ENCODE measurements at places on chromosomes 6 and 20. TPM values are rescaled to one million over a fixed set of nuclear protein-coding genes. Genes with fewer than 3 reads are reported as not detected.

DNA sequence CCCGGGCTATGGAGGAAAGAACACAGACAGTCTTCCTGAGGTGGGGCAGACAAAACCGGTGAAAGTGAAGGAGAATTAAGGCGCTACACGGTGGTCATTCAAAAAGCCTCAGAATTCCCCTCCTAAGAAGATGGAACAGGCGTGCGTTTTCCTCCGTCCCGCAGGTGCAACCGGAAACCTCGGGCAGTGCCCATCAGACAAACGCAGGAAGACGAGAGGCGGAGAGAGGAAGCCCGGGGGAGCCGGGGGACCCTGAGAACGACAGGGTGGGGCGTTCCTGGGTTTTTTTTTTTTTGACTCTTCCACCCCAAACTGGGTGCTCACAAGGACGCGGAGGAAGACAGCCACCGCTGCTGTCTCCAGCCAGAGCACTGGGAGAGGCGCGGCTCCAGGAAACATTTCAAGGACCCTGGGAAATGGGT, 25.4 kb downstream of the TTLL2 start:
- no peaks in the 10 kb centered on the region for H3K36me3 ChIP-seq
- H3K27me3 ChIP-seq = peaks cover 3% of the 10 kb centered on the region
- DNase-seq = peak; percentile 10
- H3K4me1 ChIP-seq = peaks cover 6% of the 10 kb centered on the region
- H3K4me3 ChIP-seq = no peak overlapping the region
- H3K27ac ChIP-seq = no peak overlapping the region

DNA sequence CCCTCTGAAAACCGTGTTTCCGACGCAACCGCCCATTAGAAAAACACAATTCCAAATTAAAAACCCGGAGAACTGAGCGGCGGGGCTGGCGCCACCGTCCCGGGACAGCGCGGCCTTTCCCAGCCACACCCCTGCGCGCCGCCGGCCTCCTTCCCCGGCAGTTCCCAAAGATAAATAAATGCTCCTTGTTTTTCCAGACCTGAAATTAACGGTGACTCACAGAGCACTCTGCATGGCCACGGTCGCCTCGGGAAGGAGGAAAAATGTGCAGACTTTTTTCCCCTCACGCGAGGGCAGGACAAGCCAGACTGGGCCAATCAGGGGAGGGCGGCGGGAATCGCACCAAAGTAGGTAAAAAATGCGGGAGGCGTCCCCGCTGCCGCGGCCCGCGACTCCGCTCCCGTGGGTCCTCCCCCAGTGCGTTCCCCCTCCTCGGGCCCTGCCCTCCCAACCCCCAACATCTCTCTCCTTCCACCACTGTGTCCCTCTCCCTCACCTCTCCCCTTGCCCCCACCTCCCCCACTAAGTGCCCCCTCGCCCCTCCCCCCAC, 828 bp upstream of the DSTN start:
- H3K36me3 ChIP-seq = no peaks in the 10 kb centered on the region
- peak overlapping the region; percentile 99 for H3K4me3 ChIP-seq
- H3K27me3 ChIP-seq = no peaks in the 10 kb centered on the region
- peak overlapping the region; percentile 100 for H3K27ac ChIP-seq
- H3K4me1 ChIP-seq = peaks cover 26% of the 10 kb centered on the region

DNA sequence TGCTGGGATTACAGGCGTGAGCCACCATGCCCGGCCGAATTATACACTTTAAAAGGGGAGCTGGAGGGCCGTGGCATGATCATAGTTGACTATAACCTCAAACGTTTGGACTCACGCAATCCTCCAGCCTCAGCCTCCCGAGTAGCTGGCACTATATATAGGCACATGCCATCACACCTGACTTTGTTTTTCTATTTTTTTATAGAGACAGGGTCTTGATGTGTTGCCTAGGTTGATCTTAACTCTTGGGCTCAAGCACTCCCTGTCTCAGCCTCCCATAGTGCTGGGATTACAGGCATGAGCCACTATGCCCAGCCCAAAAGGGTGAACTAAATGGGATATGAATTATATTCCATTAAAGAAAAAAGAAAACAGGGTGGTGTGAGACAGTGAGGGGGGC, 7.8 kb downstream of the PTGIS start:
- no peak for DNase-seq
- no peaks in the 10 kb centered on the region for H3K27me3 ChIP-seq
- H3K36me3 ChIP-seq = no peaks in the 10 kb centered on the region
- H3K27ac ChIP-seq = peak overlapping the region; percentile 65
- peaks cover 17% of the 10 kb centered on the region for H3K4me1 ChIP-seq

DNA sequence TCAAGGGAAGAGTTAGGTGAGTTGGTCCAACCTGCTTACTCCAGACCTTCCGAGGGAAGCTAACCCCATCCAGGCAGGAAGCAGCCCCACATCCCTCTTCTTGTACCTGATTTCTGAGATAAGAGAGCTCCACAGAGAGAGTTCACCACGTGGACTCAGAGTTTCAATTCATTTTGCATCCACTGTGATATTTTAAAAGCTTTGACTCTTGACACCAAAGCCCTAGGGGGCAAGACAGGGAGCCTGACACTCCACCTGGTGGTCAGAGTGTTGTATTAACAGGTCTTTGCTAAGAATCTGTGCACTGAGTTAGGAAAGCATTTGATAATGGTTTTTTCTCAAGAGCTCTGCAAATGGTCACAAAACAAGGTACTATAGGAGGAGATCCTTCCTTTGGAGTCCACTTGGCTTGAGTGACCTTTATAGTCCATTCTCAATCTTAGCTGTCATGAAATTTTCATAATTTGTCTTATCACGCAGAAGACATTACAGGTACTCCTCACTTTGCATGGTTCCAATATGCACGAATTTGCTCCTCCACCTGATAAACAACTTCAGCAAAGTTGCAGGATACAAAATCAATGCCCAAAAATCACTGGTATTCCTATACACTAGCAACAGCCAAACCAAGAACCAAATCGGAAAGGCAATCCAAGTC, 56.2 kb upstream of the RIPOR2 start:
- H3K36me3 ChIP-seq = no peaks in the 10 kb centered on the region
- H3K4me1 ChIP-seq = peaks cover 4% of the 10 kb centered on the region
- no peak overlapping the region for H3K27ac ChIP-seq
- DNase-seq = peak; percentile 48

DNA sequence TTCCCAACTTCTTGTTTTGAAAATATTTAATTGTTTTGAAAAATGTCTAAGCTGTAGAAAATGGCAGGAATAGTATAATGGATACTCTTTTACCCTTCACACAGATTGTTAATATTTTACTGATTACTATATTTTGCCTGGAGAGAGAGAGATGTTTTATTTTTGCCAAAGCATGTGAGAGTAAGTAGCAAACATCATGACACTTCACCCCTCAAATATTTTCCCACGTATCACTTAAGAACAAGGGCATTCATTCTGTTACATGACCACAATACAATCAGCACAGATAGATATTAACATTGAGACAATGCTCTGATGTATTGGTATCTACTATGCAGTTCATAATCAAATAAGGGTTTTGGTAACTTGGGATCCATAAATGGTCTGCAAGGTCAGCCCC, 116.5 kb downstream of the CCDC170 start:
- H3K27me3 ChIP-seq = no peaks in the 10 kb centered on the region
- no peaks in the 10 kb centered on the region for H3K36me3 ChIP-seq
- no peaks in the 10 kb centered on the region for H3K4me1 ChIP-seq
- no peak overlapping the region for H3K27ac ChIP-seq
- H3K4me3 ChIP-seq = no peak overlapping the region
- no peak for DNase-seq

DNA sequence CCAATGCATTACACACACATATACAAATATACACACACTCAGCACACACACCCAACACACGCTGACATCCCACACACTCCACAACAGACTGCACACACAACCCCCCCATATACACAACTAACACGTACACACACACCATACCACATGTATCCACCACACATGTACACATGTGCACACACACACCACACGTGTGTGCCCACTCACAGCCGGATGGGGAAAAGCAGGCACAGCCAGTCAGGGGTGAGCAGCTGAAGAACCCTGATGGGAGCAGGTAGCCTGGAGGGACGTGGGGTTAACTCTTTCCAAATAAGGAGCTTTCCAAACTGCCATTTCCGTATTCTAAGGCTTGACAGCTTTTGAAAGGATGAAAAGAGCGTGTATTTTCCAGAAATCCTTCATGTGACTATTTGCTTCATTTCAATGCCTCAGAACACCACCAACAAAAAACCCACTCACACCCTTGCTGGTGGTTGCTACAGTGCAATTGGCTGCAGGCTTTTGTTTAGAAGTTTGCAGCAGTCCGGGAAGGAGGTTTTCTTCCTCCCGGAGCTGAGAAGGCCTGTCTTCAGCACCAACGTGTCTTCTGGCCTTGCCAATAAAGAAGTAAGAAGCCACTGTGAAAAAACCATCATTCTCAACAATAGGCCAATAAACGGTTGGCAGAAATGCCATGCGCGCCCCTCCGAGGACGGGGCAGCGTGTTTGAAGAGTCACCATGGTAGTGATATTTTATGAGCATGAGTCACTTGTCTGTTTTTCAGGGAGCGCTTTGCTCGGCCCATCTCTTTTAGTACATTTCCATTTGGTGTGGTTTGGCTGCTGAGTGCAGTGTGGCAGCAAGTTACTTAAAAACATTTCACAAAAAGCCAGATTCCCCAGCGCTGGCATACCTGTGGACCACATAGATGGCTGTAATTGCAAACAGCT, 131.3 kb upstream of the GMDS start:
- H3K27ac ChIP-seq = no peak overlapping the region
- no peaks in the 10 kb centered on the region for H3K36me3 ChIP-seq
- no peak overlapping the region for H3K4me3 ChIP-seq
- no peaks in the 10 kb centered on the region for H3K4me1 ChIP-seq

DNA sequence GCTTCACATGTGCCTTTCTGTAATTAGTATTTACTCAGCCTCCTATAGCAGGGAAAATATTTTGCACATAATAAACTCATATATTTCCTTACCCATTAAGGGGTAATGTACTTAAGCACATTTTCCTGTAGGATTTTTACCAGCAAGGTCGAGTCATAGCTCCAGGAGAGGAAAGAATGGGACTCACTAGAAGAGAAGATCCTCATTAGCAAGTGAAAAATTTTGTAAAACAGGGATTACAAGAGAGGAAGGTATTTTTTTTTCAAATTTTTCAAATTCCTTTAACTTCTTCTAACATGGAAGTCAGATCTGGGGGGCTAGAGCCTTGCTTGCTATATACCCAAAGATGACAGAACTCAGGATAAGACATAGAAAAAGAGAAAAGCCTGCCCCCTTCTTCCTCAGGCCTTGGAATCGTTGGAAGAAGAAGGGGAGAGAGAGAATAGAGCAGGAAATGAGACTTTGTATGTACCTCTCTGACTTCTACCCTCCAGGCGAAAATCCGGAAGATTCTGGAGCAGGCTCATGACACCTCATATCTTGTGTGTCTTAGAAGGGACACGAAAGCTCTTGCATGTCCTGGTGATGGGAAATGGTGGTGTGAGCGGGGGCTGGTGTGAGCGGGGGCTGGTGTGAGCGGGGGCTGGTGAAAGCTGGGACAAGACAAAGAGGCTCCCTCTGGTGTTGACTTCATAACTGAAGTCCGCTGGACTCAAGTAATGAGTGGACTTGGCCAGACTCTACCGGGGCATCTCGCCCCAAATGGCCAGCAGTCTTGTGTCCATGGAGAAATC, 256.9 kb upstream of the PLCB4 start:
- no peak for DNase-seq
- no peaks in the 10 kb centered on the region for H3K27me3 ChIP-seq
- H3K4me3 ChIP-seq = no peak overlapping the region
- H3K4me1 ChIP-seq = peaks cover 15% of the 10 kb centered on the region
- H3K36me3 ChIP-seq = no peaks in the 10 kb centered on the region

DNA sequence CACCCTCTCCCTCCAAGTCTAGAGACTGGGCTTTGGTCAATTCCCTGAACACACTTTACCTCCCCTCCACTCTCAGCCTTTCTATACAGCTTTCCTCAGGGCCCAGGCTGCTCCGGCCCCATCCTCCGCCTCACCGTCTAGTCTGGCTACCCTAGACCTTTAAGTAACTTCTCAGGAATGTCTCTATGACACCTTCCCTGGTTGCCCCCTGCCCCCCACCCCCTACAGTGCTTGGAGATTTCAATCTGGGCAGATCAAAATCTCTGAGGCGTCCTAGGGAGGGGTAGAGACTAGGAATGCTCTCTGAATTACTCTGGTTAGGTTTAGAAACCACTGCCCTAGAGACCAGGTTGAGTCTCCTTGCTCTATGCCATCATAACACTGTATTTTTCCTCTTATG, 6.1 kb downstream of the UBE2J1 start:
- peaks cover 54% of the 10 kb centered on the region for H3K4me1 ChIP-seq
- H3K27me3 ChIP-seq = no peaks in the 10 kb centered on the region
- no peak overlapping the region for H3K27ac ChIP-seq
- no peak for DNase-seq

DNA sequence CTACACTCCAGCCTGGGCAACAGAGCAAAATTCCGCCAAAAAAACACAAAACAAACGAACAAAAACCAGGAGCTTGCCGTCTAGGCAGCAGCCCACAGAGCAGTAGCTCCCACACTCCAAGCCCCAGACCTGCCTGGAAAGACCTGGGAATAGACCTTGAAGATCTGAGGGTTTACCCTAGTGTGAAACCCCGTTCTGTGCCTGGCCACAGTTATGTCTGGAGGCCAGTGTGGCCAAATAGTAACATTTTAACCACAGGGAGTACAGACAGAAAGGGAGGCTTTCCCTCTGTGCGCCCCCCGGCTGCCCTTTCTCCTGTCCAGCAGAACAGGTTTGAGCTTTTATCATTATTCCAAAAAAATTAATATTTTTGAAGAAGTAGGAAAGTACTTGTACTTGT, 172.4 kb downstream of the QKI start:
- peaks cover 28% of the 10 kb centered on the region for H3K4me1 ChIP-seq
- H3K27me3 ChIP-seq = no peaks in the 10 kb centered on the region

- H3K4me1 ChIP-seq = no peaks in the 10 kb centered on the region
- no peaks in the 10 kb centered on the region for H3K36me3 ChIP-seq
- DNase-seq = no peak
- no peak overlapping the region for H3K4me3 ChIP-seq
These were observed 66.7 kb downstream of the RPP21 start for GRCh38 chr6:30411515-30412207.

TBC1D20 gene
- 23.4 TPM for total RNA-seq

SLC17A2 gene
- not detected for total RNA-seq

CTCFL gene
- total RNA-seq = not detected

VIP gene
- 0.37 TPM for total RNA-seq
